ENCODE measurements at places on chromosomes 3 and 15.

GRCh38 chr15:40990080-40990479, 36.8 kb downstream of the CHAC1 start:
- no peak for DNase-seq

- DNase-seq: no peak
Observed at GRCh38 chr3:36707623-36708409, 56.5 kb downstream of the DCLK3 start.

DNA sequence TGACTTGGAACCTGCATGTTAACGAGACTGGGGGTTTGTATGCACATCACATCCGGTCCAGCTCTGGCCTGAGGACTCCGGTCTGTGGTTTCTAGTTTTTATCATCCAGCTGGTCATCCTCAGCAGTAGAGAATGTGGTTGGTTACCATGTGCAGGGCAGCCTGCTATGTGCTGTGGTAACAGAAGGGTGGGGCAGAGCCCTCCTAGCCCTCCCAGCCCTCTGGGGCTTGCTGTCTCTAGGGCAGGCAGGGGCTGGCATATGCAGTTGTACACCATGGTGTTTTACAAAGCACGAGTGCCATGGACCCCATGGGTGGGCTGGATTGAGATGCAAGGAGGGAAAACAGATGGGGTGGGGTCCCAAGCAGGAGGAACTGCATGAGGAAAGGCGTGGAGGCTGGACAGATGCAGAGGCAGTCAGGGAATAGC, 70.2 kb downstream of the APBA2 start:
- no peak for DNase-seq

DNA sequence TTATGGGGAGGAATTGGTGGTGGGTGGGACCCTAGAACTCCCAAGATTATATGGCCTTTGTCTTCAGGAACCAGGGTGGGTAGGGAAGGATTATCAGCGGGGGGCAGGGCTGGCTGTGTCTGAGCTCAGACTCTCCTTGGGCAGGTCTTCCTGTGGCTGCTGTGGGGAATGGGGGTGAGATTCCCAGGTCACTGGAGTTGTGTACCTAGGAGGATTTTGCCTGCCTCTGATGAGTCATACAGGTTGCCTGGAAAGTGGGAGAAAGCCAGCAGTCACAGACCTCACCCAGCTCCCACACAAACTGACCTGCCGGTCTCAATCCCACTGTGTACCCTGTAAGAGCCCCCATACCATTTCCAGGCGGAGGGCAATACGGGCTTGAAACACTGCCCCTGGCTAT, 209.9 kb upstream of the CNTN3 start:
- no peak for DNase-seq

GRCh38 chr15:56732886-56733135, 498 bp downstream of the ZNF280D start:
- no peak for DNase-seq

GRCh38 chr3:59240666-59241255, 190.9 kb upstream of the CFAP20DC start:
- no peak for DNase-seq

DNA sequence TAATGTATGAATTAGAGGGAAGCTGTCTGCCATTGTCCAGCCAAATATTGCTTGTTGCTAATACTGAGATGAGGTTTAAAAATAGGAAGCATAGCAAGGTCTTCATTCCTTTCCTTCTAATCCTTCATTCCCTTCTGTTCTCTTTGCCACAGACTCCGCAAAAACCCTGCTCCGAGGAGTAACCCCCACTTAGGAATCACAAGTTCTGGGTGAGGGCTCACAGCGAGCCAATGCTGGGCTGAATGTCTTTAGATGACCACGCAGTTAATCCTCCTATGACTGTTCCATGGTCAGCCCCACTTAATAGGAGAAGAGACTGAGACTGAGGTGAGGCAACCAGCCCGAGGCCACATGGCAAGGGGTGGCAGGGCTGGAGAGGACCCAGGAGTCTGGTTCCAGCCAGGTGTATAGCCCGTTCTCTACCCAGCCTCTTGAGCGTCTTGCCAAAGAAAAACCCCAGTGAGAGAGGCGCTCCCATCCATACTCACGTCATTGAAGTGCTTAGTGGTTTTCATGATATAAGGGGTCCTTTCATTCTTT, 44.9 kb upstream of the CTSH start:
- DNase-seq: no peak

DNA sequence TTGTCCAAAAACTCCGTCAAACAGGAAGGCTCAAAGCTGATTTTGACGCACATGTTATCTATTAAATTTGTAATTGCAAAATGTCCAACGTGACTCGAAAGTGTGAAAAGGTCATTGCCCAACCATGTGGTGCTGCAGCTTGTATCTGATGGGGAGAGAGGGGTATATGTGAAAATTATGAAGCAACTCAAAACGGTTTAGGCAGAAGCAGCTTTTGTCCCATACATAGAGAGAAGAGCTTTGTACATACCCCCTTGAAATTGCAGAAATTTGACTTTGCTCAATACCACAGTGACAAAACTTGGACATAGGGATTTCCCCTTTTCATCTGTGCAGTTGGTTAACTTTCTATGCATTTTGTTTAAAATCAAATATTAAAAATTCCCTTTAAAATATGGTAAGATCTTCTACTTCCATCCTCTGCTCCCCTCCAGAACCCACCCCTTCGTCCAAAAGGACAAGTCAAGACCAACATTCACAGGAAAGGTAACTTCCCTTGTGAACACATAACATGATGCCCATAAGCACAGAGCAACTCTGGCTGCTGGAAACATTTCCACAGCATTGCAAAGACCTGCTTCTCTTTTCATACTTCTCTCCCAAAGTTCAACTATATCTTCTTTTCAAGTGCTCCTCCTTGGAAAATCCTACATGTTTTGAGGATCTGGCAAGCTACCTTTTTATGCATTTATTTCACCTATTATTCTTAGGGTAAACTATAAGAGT, 253.7 kb upstream of the THBS1 start:
- no peak for DNase-seq

DNA sequence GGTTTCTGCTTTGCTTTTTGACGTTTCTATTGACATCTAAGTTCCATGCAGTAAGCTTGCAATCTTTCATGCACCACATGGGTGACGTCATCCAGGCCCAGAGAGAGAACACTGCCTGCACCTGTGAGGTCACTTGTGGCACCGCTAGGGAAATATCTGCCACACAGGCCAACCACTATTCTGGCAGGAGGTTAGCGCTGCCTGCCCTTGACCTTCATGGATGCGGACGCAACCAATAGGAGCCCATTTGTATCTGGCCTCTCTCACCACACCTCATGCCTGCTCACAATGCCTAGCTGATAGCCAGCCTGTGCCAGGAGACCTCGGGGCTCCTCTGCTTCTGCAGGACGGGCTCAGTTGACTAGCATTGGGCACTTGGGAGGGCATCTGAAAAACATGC, 55.8 kb upstream of the PRR23E start:
- DNase-seq: no peak

DNA sequence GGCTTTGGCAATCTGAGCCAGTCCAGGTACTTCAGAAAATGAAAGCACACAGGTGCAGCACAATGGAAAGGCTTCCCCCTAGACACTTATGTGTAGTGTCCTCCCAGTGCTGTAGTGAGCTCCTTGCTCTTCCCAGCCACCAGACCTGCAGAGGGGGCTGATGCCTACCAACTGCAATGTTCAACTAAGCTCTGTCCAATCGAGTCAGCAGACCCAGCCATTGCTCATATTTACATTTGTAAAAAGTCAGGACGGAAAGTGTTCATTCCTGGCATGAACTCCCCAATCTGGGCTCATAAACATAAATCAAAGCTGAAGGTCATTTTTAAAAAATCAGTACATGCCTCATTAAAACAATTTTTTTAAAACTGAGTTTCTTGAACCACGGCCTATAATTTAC, 73.0 kb downstream of the FOXP1 start:
- DNase-seq: no peak

- DNase-seq: peak; percentile 53
Observed at GRCh38 chr15:83108266-83109219, 1.1 kb downstream of the TM6SF1 start.

DNA sequence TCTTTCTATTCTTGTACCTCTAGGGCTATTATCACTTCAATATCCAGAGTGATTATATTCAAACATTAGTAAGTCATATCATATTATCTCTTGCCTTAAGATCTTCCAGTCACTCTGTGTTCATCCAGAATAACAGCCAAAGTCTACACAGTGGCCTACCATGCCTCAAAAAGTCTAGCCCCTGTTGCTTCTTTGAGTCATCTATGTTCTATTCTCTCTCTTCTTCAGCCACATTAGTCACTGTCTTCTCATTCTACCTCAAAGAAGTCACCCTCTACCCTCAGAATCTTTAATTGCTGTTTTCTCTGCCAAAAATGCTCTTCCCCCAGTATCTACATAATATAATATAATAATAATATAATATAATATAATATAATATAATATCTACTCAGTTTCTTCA, 356.0 kb downstream of the NLGN1 start:
- no peak for DNase-seq

DNA sequence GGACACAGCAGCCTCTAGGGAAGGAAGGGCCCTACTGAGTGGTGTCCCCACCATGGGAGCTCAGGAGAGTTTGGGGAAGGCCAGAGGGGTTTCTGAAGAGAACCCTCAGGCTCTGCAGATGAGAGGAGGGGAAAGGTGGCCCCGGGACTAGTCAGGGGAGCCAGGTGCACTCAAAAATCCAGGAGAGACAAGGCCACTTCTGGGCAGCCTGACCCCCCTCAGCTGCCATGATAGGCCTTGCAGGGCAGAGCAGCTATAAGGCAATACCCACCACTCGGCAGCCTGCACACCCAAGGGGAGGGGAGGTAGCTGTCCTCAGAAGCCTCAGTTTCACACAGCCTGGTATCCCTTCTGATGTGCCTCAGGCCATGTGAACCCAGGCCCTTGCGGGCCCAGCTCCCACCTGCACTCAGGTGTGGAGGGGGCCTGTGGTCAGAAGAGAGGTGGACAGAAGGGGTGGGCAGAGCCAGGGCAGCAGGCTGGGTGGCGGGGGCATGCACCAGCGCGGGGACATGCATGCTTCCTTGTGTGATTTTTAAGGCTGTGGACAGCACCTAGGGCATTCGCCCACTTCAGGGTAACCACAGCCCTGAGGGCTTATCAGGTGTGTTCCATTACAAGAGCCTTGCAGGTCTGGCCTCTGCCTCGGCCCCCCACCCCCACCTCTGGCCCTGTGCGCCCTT, 34.6 kb downstream of the SRPRB start:
- no peak for DNase-seq

DNA sequence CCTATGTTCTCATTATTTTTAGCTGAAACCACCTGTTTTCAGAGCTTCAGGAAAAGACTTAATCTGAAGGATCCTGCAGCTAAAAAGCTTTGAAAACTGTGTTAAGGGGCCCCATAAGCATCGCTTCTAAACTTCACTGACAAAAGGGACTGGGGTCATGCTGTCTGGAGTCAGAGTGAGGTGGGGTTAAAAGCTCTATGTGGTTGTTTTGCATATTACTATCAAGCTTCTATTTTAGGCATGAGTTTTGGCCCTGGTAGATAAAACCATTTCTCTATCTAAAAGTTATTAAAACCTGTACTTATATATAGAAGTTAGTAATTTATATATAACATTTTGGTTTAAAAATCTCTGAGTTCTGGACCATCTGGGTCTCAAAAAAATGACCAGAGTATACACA, 45.5 kb downstream of the GPR160 start:
- DNase-seq: no peak

DNA sequence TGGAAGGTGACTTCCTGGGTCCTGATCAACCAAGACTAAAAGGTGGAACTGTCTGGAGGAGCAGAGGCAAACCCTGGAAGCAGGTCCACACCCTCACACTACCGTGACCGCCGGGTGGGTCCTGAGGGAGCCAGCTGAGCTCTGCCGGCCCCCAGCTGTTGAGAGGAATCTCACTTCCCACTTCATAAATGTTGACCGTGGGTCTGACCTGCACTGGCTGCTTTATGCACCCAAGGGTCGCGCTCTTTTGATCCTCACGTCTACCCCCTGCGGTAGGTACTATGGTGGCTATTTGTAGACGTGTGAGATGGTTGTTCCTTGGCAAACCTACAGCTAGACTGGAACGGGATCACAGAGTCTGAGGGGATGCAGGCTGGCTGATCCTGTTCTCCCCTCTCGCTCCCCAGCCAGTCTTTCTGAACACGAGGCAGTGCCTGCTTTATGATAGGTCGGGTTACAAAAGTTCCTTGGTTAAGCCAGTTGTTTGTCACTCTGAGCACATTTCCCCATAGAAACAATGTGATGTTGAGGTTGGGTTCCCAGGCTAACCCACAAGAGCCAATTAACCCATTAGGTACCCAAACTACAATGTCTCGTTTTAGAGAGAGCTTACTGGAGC, 113.0 kb upstream of the ETV5 start:
- DNase-seq: no peak

- DNase-seq: no peak
Observed at GRCh38 chr3:36403661-36404060, 23.4 kb downstream of the STAC start.

- DNase-seq: no peak
Observed at GRCh38 chr15:74845208-74845568, 2.2 kb upstream of the ULK3 start.

- DNase-seq: peak; percentile 18
Observed at GRCh38 chr3:114879059-114880031, 267.7 kb downstream of the ZBTB20 start.

GRCh38 chr3:119550192-119550910, 9.1 kb downstream of the CD80 start:
- no peak for DNase-seq

GRCh38 chr15:22933641-22934061, 46.5 kb downstream of the CYFIP1 start:
- DNase-seq: no peak

- DNase-seq: peak; percentile 37
Observed at GRCh38 chr3:24519368-24520100, 24.9 kb upstream of the THRB start.

DNA sequence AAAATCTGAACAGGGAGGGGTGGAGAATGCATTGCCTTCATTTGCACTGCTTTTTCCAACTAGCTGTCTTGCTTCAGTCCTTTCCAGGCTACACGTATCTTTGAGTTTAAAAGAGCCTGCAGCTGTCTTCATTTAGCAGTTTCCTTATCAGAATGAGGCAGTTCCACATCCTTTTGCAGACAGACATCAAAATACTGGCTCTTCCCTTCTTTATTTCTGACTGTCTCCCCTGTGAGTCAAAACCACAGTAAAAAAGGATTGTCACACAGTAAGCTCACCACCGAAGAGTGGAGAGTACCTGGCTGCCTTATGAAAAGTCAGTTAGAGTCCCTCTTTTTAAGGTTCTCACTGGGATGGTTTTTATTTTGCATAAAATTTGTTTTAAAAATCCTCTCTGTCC, 205.5 kb upstream of the CD96 start:
- no peak for DNase-seq

Data from GM10248 (cell line).